ENCODE measurements at places on chromosomes 3 and 15. TPM values are rescaled to one million over a fixed set of nuclear protein-coding genes. Genes with fewer than 3 reads are reported as not detected.

Gene EPHB1
- total RNA-seq, result 0.32 TPM

GRCh38 chr3:121943431-121943830 is 49.2 kb downstream of the SLC15A2 start:
- no peak for DNase-seq

GRCh38 chr3:183825456-183826161 is at the start of gene MAP6D1:
MAP6D1 (minus strand) TSS chr3:183825577; CDS start chr3:183825547, 30 bp downstream.
- DNase-seq, result peak; percentile 58

DNA sequence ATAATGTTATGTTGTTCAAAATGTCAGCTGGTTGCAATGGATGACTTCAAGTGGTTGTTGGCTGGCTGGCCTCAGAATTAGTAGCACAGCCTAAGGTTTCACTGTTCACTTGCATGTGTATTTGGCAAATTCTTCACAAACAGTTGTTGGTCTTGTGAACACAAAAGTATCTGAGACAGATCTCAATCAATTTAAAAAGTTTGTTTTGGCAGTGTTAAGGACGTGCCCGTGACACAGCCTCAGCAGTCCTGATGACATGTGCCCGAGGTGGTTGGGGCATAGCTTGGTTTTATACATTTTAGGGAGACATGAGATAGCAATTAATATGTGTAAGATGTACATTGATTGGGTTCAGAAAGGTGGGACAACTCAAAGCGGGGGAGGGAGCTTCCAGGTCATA is 436.0 kb downstream of the AGBL1 start:
- DNase-seq, result no peak

DNA sequence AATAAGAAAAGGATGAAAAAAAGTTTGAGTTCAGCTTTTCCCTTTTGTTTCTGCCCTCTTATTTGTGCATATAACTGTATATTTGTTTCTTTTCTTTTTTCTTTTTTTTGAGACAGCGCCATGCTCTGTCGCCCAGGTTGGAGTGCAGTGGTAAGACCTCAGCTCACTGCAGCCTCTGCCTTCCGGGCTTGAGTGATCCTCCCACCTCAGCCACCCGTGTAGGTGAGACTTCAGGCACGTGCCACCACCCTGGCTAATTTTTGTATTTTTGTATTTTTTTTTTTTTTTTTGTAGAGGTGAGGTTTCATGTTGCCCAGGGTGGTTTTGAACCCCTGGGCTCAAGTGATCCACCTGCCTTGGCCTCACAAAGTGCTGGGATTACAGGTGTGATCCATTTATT is 31.4 kb downstream of the RNF111 start:
- DNase-seq, result no peak

All from fibroblast of villous mesenchyme (primary cell).